Astrocyte (in vitro differentiated cells and primary cell): ENCODE measurements at places on chromosomes 6 and 20.
A peak's percentile ranks its signal among the peaks of the same experiment; 100 is the strongest.

DNA sequence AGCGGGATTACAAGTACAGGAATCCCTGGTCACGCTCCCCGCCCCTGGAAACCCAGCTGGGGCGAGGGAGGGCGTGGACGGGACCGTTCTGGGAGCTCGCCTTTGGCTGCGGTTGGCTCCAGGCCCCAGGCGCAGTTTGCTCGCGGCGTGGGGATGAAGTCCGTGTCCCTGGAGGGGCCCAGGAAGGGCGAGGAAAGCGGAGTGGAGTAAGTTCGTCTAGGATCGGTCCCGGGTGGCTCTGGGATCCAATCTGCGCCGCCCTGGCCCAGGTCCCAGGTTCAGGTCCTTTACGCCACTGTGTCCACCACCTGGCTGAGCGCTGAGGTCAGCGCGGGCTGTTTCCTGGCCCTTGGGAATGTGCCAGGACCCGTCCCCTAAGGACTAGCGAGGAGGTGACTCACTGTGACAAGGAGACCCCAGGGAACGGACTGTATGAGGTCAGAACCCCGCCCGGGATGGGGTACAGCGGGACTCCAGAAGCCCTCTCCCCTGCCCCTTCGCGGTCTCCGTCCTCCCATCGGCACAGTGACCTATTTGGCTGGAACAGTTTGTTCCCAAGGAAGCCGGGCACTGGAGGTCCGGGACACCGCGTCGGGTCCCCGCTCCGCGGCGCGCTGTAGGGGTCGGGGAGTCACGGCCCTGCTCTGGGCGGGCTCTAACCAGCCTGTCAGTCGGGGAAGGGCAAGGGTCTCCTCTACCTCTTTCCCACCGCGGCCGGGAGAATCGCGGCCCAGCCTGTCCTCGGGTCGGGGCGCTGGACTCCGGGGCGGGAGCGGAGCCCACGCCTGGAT, 724 bp downstream of the CDKN1A start:
- DNase-seq = peak; percentile 24
- H3K4me3 ChIP-seq = peak overlapping the region; percentile 82
- H3K27me3 ChIP-seq = no peaks in the 10 kb centered on the region
- H3K4me1 ChIP-seq = peaks cover 39% of the 10 kb centered on the region

- H3K4me3 ChIP-seq = no peak overlapping the region
- H3K4me1 ChIP-seq = no peaks in the 10 kb centered on the region
- DNase-seq = no peak
- no peaks in the 10 kb centered on the region for H3K27me3 ChIP-seq
- H3K36me3 ChIP-seq = no peaks in the 10 kb centered on the region
- no peak overlapping the region for H3K27ac ChIP-seq
These were observed 177.4 kb downstream of the TAF4 start for GRCh38 chr20:61888101-61888865.

DNA sequence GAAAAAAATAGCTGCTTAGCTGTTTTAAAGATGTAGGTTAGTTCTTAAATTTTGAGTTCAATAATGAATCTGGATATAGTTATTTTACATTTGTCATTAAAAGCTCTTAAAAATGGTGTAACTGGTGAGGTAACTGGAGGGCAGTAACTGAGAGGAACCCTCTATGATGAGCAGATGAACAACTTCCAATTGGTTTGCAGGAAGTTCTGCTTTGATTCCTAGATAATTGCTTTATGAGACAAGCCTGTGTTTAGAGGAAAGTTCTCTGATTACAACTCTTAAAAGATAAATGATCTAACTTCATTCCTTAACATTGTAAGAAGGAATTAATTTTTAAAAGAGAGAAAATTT, 8.5 kb downstream of the MYLIP start:
- no peak for DNase-seq
- H3K4me1 ChIP-seq = peaks cover 14% of the 10 kb centered on the region
- no peaks in the 10 kb centered on the region for H3K36me3 ChIP-seq
- H3K4me3 ChIP-seq = no peak overlapping the region
- H3K27me3 ChIP-seq = peaks cover 17% of the 10 kb centered on the region
- H3K27ac ChIP-seq = peak overlapping the region; percentile 46

- no peak within 1 kb of the TSS for H3K27ac ChIP-seq
- no peak for DNase-seq
- H3K4me3 ChIP-seq = no peak within 1 kb of the TSS
- no peaks in the 10 kb centered on the region for H3K4me1 ChIP-seq
- no peaks in the 10 kb centered on the region for H3K36me3 ChIP-seq
These were observed at the start of gene EEF1A2 for GRCh38 chr20:63498960-63499337. Gene EEF1A2, minus strand, starts transcription at chr20:63499083. Its CDS starts 1,320 bp downstream, at chr20:63497763.

GRCh38 chr6:69865126-69865525, 1.2 kb upstream of the COL19A1 start:
- no peak overlapping the region for H3K4me3 ChIP-seq
- H3K27me3 ChIP-seq = peaks cover 2% of the 10 kb centered on the region
- H3K4me1 ChIP-seq = peaks cover 10% of the 10 kb centered on the region
- H3K36me3 ChIP-seq = no peaks in the 10 kb centered on the region
- DNase-seq = peak; percentile 37

GRCh38 chr20:32672982-32673851, 524 bp downstream of the C20orf203 start:
- H3K27me3 ChIP-seq = no peaks in the 10 kb centered on the region
- no peak for DNase-seq
- H3K4me1 ChIP-seq = no peaks in the 10 kb centered on the region
- no peaks in the 10 kb centered on the region for H3K36me3 ChIP-seq
- no peak overlapping the region for H3K27ac ChIP-seq

- no peak overlapping the region for H3K4me3 ChIP-seq
- H3K27ac ChIP-seq = no peak overlapping the region
- no peaks in the 10 kb centered on the region for H3K27me3 ChIP-seq
- no peaks in the 10 kb centered on the region for H3K4me1 ChIP-seq
- no peaks in the 10 kb centered on the region for H3K36me3 ChIP-seq
These were observed 168.5 kb upstream of the AKIRIN2 start for GRCh38 chr6:87870556-87870955.

DNA sequence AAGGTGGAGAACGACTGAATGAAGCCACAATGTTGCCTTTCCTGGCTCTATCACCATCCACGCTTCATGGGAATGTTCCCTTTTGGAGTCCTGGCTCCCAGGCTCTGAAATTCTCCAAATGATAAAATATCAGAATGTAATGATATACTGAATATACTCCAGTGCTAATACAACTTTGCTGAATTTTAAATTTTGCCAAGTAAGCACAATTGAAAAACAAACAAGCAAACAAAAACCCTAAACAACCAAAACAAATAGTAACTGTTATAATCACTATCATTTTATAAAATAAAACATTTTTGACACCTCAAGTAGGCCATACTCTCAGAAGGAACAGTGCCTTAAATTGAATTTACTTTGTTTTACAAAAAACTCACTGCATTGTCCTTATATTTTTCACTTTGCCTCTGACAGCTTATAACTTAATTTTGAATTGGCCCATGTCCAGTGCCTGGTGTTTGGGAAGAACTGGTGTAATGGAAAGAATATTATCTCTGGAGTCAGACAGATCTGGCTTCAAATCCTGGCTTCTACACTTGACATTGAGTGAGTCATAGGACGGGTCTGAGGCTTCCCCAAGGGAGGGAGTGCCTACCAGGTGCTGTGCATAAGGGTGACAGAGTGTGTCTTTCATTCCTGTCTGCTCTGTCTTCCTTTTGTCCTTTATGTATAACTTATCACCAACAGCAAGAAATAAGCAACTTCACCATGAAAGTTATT, 698.3 kb downstream of the EPM2A start:
- peaks cover 3% of the 10 kb centered on the region for H3K4me1 ChIP-seq
- no peak overlapping the region for H3K4me3 ChIP-seq
- no peaks in the 10 kb centered on the region for H3K36me3 ChIP-seq

- DNase-seq = no peak
- no peaks in the 10 kb centered on the region for H3K36me3 ChIP-seq
- peaks cover 60% of the 10 kb centered on the region for H3K4me1 ChIP-seq
These were observed 537.9 kb upstream of the JARID2 start for GRCh38 chr6:14707971-14708465.

DNA sequence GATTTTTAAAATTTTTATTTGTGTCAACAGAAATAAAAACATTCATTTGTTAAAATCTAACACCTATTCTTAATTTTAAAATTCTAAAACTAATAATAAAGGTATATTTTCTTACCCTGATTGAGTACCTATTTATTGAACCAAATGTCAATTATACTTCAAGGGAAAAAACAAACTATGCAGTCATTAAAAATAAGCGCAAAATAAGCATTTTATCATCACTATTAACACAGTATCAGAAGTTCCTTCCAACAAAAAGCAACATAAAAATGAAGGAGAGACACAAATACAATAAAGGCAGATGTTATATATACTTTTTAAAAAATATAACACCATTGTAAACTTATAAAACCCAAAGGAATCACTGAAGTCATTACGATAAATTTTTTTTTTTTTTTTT, 52.7 kb downstream of the ZHX3 start:
- no peaks in the 10 kb centered on the region for H3K27me3 ChIP-seq
- no peak overlapping the region for H3K27ac ChIP-seq
- DNase-seq = no peak

DNA sequence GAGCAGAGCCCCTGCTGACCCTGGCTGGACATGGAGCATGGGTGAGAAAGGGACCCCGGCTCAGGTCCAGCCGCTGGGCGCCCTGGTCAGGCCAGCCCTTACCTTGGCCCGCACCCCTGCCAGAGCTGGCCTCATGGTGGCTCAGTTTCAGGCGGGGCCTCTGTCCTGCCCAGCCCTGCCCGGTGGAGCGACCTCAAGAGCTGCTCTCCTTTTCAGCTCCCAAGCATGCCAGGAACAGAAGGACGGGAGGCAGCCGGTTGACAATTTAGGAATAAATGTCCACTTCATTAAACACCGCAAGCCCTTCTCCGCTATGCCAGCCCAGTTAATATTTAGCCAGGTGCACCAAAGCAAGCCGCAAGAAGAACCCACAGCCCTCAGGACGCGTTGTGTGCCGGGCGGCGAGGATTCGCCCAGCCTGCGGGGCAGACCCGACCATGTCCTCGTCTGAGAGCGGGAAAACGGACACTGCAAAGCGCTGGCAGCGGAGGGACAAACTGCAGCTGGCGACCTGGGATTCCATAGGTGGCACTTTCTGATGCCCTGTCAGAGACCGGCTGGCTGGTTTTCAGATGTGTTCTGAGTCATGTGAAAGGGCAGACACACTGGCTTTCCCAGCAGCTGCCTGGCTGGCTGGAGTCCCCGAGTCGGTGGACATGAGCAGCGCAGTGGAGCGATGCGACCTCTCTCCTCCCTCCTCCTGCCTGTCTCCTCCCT, 221.9 kb downstream of the TTLL2 start:
- no peaks in the 10 kb centered on the region for H3K36me3 ChIP-seq
- H3K27ac ChIP-seq = no peak overlapping the region
- H3K4me1 ChIP-seq = peaks cover 2% of the 10 kb centered on the region
- no peak overlapping the region for H3K4me3 ChIP-seq

DNA sequence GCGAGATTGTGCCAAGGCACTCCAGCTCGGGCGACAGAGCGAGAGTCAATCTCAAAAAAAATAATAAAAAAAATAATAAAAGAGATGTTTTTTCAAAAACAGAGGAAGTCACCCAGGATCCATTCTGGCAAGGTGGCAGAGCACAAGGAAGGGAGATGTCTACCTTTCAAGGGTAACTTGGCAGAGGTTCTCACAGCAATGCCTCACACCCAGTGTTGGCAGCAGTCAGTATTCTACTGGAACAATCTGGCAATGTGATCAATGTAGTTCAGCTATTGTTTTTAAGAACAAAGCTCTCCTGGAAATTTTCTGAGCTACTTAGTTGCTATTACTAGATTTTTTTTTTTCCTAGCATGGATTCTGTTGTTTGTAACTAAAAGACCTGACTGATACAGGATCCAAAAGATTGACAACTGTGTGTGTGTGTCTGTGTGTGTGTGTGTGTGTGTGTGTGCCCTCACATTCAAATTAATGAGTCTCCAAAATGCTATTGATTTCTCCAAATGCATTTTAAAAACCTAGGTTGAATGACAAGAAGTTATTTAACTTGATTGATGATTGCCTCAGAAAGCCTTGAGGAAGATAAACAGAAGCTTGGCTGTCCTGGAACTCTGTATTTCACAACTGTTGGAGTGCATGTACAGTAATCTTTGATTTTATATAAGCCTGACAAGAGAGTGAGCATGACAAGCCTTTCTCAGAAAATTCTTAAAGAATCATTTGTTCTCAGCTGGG, 114.1 kb upstream of the RREB1 start:
- H3K4me1 ChIP-seq = no peaks in the 10 kb centered on the region
- H3K4me3 ChIP-seq = no peak overlapping the region
- H3K27me3 ChIP-seq = no peaks in the 10 kb centered on the region

- no peak overlapping the region for H3K27ac ChIP-seq
- no peak for DNase-seq
- peaks cover 10% of the 10 kb centered on the region for H3K4me1 ChIP-seq
- H3K36me3 ChIP-seq = no peaks in the 10 kb centered on the region
- peak overlapping the region; percentile 58 for H3K4me3 ChIP-seq
These were observed 13.0 kb downstream of the SLC35F1 start for GRCh38 chr6:117919775-117920729.

GRCh38 chr6:57307850-57308249, 9.6 kb upstream of the PRIM2 start:
- peaks cover 5% of the 10 kb centered on the region for H3K4me1 ChIP-seq
- no peaks in the 10 kb centered on the region for H3K36me3 ChIP-seq
- no peak overlapping the region for H3K27ac ChIP-seq

DNA sequence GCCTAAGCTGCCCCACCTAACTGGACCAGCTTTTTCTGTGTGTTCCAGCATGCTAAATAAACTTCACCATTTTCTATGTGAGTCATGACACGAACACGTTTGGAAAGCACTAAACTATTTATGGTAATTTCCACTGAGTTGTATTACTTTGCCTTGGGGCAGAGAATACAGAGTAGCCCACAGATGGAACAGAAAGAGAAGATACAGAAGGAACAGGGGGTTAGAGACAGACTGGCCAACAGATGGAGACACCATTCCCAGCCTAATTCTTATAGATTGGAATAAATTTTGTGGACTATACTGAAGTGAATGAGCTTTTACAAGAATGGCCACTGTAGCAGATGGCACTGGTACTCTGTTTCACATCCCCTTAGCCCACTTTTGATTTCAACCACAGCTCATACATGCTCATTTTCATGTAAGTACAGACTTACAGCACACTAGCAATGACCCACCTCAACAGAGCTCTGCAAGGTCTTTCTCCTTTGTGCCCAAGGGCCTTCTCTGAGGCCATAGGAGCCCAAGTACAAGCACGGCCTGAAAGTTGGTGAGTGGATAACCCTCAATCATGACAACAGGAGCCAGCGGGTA, 13.1 kb upstream of the NT5DC1 start:
- DNase-seq = peak; percentile 63
- no peak overlapping the region for H3K27ac ChIP-seq
- no peaks in the 10 kb centered on the region for H3K4me1 ChIP-seq
- no peaks in the 10 kb centered on the region for H3K27me3 ChIP-seq

DNA sequence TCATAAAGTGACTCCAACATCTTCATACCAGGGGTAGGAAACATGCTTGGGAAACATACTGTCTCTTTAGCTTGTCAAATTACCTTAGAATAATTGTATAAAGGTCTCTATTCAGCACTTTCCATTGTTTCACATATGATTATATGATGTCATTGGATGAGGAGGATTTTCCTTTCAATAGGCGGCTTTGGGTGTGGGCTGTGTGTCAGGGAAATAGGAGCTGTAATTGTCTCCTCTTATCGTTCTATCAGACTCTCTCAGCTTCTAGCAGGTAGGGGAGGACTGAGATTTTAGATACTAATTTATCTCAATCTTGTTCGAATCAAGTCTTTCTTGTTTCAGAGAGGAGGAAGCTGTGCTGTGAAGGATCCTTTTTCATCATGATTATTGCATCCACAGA, 179.4 kb upstream of the OLIG3 start:
- no peaks in the 10 kb centered on the region for H3K4me1 ChIP-seq
- H3K27me3 ChIP-seq = no peaks in the 10 kb centered on the region
- H3K4me3 ChIP-seq = no peak overlapping the region
- no peak overlapping the region for H3K27ac ChIP-seq
- H3K36me3 ChIP-seq = no peaks in the 10 kb centered on the region
- no peak for DNase-seq
